ENCODE measurements at places on chromosomes 4 and X.

- no peak for DNase-seq
Measured at GRCh38 chr4:138209094-138209493, 33.1 kb downstream of the SLC7A11 start.

- DNase-seq = no peak
Measured at GRCh38 chr4:92270908-92271307, 32.9 kb upstream of the GRID2 start.

GRCh38 chr4:101000496-101000895 is 346.8 kb downstream of the PPP3CA start:
- no peak for DNase-seq

- no peak for DNase-seq
Measured at GRCh38 chr4:25477221-25477620, 100.2 kb downstream of the ANAPC4 start.

GRCh38 chr4:93730251-93730650 is 98.3 kb upstream of the ATOH1 start:
- no peak for DNase-seq

- no peak for DNase-seq
Measured at GRCh38 chr4:67082746-67083145, 462.6 kb downstream of the CENPC start.

GRCh38 chr4:168677063-168677462 is 180.2 kb downstream of the PALLD start:
- DNase-seq = no peak

- DNase-seq = no peak
Measured at GRCh38 chrX:30577362-30577991, at the start of gene TASL. Gene TASL (minus strand): TSS chrX:30577766. CDS start chrX:30560355, 17,411 bp downstream.

- DNase-seq = no peak
Measured at GRCh38 chrX:53279296-53280237, 1.8 kb downstream of the IQSEC2 start.

GRCh38 chrX:153596981-153597750 is 1.8 kb downstream of the CCNQ start:
- no peak for DNase-seq

Measured in GM12891 (cell line).